NCI-H2227 treated with DMSO at 0.1 percent for 48 hours (cell line): ENCODE measurements at places on chromosomes 4 and X.
A peak's percentile ranks its signal among the peaks of the same experiment; 100 is the strongest.

DNA sequence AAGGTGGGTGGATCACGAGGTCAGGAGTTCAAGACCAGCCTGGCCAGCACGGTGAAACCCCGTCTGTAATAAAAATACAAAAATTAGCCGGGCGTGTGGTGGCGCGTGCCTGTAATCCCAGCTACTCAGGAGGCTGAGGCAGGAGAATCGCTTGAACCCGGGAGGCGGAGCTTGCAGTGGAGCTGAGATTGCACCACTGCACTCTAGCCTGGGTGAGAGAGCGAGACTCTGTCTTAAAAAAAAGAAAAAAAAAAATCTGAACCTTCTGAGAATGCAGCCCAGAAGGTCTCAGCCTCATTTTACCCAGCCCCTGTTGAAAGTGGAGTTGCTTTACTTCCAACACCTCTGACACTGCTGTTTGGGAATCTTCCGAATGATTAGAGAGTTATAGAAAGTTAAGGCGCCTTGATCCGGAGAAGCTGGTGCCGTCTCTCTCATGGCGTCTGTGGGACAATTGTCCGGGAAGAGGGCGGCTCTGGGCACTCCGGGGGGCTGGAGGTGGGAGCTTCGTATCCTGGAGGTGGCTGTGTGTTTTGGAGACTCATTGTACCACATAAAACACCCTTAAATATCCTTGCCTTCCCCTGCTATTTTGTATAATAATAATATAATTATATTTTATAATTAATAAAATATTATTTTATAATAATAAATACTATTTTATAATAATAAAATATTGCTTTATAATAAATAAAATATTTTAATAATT lies 92.7 kb upstream of the PPP2R3B start:
- no peak for DNase-seq

DNA sequence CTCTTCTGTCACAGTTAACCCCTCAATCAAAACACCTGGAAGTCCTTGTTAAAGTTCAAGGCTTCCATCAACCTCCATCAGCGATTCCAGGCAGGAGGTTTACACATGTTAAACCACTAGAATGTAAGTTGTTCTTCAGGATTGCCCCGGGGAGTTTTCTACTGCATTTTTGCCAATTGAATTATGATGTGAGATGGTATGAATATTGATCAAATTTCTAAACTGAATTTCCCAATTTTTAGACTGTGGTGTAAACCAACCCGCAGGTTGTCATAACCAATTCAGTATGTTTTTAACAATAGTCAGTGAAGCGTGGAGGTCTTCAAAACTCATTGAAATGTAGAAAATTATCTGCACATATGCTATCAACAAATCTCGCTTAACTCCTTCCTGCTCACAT lies 21.2 kb upstream of the TENM3 start:
- no peak for DNase-seq

GRCh38 chr4:26874110-26874509 lies 13.5 kb downstream of the STIM2 start:
- no peak for DNase-seq

- peak; percentile 39 for DNase-seq
Observed at GRCh38 chrX:131783555-131784308, 239.4 kb upstream of the STK26 start.

- DNase-seq, result peak; percentile 4
Observed at GRCh38 chr4:38985410-38986100, 46.7 kb downstream of the TMEM156 start.

- DNase-seq, result no peak
Observed at GRCh38 chr4:122815248-122815647, 11.4 kb upstream of the FGF2 start.

DNA sequence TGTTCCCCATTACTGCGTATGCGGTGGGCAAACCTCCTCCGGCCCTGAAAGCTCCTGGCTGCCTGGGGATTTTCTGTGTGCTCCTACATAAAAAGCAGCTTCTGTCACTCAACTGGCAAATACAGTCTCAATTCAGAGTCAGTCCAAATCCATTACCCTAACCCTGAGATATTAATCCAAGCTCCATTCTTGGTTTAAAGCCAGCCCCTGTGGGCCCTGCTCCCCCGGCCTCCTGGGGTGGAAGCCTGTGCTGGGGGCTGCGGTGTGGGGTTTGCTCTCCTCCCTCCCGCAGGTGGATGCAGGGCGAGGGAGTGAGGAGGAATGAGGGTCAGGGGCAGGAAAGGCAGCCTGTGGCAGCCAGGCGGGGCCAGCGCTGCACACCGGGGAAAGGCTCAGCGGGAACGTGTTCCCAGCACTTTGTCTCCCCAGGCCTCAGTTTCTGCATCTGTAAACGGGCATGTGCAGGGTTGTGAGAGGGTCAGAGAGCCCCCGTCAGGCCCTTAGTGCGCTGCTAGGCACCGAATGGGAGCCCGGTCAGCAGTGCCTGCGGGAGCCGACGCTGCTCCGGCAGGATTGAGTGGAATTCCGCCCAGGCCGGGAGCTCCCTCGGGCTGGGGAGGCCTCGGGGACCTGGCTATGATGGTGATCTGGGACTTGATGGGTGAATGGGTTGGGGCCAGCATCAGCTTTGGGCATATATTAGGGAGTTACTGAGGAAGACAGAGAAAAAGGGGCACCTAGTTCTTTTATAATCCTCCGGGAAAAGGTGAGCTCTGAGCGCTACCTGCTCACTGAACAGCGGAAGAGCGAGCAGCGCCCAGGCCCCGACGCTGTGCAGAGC lies 6.3 kb upstream of the RGS12 start:
- no peak for DNase-seq

GRCh38 chr4:70437197-70437596 lies 34.8 kb upstream of the MUC7 start:
- no peak for DNase-seq

DNA sequence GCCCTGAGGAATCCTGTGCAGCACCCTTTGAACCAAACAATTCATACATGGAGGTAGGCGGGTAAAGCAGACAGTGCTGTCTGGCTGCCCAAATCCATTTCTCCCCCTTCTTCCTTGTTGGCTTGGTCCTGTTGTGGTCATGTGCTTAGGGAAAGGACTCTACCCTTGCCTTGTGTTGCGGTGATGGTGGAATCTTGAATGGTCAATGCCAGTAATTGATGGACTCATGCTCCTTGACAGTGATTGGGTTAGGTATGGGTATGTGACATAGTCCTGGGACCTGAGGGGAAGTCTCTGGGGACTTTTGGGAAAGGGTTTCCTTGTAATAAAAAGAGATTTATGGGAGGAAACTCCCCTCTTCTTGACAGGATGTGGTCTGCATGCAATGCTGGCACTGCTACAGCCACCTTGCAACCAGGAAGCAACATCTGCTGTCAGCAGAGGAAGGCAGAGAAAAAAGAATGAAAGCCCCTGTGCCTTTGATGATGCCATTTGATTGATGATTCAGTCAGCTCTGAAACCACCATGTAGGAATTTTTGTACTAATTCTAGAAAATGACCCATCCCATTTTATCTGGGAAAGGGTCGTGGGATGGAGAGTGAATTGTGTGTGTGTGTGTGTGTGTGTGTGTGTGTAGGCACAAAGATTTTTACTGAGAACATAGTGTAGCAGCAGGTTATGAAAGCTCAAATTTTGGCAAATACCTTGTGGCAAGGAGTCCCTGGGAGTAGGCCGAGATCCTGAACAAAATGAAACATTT lies 30.0 kb upstream of the HUWE1 start:
- no peak for DNase-seq

- DNase-seq, result peak; percentile 47
Observed at GRCh38 chr4:53507671-53508286, 83.5 kb downstream of the LNX1 start.

GRCh38 chr4:65546882-65547416 lies 123.3 kb downstream of the EPHA5 start:
- peak; percentile 4 for DNase-seq

DNA sequence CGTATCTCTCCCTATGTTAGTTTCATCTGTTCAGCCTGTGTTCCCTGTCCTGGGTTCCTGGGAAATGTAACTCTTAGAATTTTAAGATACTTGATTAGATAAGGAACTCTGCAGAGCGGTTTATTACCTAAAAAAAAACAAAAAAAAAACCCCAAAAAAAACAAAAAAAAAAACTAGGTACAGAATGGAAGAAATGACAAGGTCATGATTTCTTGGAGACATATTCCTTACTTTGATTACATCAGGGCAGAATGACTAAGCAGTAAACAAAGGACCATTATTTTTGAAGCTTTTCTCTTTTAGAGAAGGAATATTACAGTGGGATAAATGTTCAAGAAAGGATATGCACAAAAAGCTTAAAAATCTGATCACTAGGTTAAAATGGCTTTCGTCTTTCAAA lies 171.8 kb downstream of the ARAP2 start:
- DNase-seq, result no peak

- no peak for DNase-seq
Observed at GRCh38 chr4:110467400-110467799, 8.6 kb upstream of the ENPEP start.

DNA sequence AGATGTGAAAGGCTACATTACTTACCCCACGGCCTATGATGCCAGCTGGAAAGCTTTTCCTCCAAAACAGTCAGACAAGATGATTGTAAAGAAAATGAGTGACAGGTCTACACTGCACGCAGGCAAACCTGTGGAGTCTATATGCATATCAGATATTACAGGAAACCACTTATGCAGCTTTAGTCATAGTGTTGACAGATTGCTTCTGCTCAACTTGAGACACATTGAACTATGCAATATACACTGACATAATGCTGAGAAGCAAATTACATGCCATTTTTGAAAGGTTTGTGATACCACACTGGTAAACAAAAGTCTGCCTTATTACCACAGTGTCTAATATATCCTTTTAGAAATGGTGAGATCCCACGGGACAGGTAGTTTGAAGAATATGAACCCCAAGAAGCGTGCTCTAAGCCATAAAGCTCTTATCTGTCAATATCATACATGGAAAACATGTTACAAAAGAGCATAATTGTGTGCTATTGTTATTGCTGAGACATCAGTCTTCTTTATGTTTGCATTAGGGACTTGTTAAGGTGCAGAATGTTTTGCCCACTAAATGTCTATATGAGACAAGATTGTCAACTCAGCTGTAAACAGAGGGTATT lies 1835.8 kb upstream of the TENM3 start:
- no peak for DNase-seq

DNA sequence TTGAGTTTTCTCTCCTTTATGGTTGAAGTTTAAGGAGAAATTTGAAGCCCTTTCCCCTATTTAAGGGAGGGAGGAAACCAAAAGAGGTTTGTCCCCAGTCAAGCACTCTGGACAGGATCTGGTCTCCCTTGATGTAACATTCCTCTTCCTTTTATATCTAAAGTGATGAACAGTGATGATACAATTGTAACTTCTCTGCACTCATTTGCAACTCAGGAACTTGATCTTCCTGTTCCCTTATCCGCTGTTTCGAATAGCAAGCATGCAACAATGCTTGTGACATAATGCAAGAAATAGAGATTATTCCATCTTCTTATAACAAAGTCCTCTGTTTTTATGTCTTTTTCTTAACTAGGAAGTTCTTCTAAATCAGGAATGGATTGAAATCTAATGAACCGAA lies 18.3 kb downstream of the ALPK1 start:
- no peak for DNase-seq

- no peak for DNase-seq
Observed at GRCh38 chr4:73499996-73500765, 18.6 kb downstream of the AFM start.

GRCh38 chr4:56183344-56183959 lies 203.8 kb downstream of the AASDH start:
- no peak for DNase-seq

DNA sequence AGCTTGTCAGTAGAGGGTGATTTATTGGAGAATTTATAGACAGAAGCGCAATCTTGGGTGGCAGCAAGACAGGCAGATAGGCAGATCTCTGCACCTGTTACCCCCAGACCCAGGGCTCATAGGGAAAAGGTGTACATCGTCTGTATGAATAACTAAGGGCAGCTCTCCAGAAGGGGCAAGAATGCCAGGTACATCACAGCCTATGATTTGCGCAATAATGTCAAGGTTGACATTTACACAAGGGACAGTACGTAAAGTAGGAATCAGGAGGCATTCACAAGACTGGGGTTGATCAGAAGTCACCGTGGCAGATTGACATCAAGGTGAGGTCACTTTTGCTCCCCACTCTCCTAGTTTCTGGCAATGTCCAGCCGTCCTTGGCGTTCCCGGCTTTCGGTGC lies 524.1 kb downstream of the TRIML1 start:
- DNase-seq, result no peak

- DNase-seq, result no peak
Observed at GRCh38 chr4:531721-532565, 32.9 kb downstream of the PIGG start.

- no peak for DNase-seq
Observed at GRCh38 chr4:23897564-23898109, 7.8 kb upstream of the PPARGC1A start.

DNA sequence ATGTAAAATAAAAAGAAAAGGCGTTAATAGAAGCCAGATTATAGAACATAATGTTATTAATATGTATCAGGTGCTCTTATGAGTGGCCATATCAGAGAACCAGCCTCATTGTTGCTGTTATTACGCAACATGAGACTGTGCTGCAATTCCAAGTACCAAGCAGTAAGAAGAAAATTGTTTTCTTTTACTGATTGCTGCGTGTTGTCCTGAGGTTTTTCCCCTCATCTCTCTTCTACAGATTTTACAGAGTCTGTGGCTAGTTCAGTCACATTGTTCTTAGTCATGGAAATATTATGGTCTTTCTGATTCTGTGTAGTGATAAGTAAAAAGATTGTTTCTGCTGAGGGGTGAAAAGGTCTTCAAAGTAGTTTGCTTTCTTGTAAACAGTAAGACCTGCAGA lies 55.9 kb downstream of the NPNT start:
- DNase-seq, result no peak

GRCh38 chr4:11106759-11107158 lies 321.9 kb downstream of the HS3ST1 start:
- DNase-seq, result no peak

GRCh38 chr4:101795704-101796103 lies 5.2 kb downstream of the BANK1 start:
- no peak for DNase-seq

DNA sequence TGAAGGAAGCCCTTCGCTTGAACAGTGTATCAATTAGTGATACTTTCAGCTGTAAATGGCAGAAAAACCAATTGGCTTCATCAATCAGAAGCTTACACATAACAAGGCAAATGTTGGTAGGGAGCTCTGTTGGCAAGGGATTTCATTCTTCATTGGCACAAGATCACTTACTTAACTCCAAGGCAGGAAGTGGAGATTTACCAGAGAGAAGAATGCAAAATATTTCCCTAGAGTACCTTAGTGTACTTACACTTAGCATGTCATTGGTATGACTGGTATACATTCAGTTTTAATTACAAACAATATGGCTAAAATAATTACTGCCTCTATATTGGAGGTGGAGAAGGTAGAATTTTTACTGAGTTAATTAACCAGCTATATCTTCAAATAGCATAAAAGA lies 545.0 kb downstream of the GABRG1 start:
- no peak for DNase-seq

DNA sequence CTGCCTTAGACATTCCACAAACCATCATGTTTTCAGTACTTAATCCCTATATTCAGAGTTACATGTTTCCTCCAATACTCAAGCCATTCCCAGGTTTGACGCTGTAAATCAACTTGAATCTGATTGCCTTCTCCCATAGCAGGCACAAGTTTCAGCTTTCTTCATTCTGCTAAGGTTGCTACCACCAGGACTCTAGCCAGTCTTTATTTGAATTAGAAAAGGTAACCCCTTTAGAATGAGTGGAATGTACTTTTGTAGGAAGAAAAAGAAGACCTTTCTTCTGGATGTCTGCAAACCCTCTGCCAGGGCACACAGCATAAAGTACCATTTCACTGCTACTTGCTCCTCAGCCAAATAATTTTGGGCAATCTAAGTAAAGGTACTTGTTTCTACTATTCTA lies 10.7 kb upstream of the RBMXL3 start:
- no peak for DNase-seq
